ENCODE measurements at places on chromosomes 2 and 18.

- DNase-seq: no peak
Measured at GRCh38 chr2:20015482-20016083, 3.1 kb upstream of the MATN3 start.

DNA sequence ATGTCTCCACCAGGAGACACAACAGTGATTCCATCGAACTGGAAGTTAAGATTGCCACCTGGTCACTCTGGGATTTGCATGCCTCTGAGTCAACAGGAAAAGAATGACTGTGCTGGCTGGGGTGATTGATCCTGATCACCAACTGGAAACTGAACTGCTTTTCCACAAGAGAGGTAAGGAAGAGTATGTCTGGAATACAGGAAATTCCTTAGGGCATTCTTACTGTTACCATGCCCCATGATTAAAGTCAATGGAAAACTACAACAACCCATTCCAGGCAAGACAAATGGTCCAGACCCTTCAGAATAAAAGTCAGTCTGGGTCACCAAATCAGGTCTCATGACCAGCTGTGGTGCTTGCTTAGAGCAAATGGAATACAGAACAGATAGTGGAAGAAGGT is 12.0 kb upstream of the DDX1 start:
- DNase-seq: no peak

- no peak for DNase-seq
Measured at GRCh38 chr2:20509770-20510490, 63.1 kb downstream of the RHOB start.

DNA sequence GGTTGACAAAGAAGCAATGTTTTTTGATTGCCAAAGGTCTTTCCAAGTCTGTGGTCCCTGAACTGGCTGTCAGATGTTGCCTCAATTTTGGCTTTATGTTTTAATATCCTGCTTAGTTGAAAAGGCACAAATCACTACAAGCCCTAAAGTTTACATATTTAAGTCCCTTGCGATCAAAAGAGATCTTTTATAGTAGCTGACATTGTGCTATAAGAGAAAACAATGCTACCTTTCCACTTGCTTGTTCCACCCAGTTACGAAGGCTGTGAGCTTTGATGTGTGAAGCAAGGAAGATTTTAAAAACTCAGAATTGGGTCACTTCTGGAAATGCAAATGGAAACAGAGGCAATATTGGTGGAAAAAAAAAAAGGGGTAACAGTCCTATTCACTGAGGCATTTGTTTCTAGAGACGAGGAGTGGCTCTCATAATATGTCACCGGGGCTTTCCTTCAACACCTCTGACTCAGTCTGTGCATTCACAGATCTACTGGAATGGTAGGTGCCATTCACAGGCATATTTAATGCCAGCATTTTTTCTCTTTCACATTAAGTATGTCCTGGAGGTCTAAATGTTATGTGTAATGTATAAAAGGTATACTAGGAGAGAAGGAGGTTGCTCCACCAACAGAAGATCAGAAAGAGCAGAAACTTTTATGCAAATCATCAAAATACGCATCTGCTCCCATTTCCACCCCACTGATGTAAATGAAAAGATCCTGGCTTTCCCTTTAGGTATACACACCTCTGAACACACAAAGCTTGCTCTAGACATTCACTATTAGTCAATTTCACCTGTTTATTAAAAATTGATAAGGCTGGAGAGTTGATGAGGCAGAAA is 91.8 kb downstream of the TGIF1 start:
- no peak for DNase-seq

- no peak for DNase-seq
Measured at GRCh38 chr2:69278366-69278765, 108.7 kb downstream of the GFPT1 start.

DNA sequence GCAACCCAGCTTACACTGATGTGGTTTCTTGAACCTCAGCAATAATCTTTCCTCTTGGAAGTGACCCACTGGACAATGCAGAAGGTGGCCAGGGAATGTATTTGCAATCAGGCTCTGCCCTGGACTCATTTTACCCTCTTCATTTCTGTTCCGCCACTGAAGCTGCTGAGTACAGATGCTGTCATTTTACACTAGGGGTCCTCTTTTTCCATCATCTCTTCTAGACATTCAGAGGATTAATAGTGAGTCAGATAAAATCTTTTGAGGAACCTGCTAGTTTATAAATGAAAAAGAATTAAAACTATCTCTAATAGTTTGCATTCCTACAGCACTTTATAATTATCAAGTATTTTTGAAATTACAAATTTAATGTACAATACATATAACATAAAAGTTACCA is 87.9 kb upstream of the PNPT1 start:
- DNase-seq: no peak

DNA sequence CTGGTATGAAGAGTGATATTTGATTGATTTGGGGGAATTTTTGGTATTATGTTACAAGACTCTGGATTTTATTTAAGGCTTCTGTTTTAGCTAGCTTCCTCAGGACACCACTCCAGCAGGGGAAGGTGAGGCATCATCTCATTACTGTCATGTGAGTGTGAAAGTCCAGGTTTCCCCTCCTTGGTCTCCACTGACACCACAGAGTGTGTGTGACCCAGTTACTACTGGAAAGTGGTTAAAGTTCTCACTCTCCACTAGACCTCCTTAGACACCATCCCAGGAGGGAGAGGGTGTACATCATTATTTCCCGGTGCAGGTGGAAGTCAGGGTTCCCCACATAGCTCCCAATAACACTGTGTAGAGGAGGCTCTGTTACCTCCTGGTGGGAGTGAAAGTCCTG is 35.8 kb upstream of the EPG5 start:
- no peak for DNase-seq
